ENCODE measurements at places on chromosomes 1 and 21.

GRCh38 chr21:25626757-25627156 is 12.3 kb upstream of the JAM2 start:
- DNase-seq = no peak

DNA sequence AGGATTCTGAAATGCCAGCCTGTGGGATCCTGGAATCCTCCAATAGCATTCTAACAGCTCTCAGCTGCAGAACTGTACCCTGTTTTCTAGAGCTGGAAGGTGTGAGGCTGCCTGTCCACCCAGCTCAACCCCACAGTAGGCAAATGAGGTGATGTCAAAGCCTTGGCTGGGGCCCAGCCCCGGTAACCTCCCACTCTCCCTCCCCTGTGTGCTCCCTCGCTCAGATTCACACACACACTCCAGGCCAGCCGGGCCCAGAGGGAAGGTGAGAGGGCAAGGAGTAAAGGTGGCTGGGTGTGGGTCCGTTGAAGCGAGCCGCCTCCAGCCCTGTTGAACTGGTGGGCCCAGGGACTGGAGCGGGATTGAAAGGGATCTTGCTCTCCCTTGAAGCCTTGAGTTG is at the start of gene BSND:
Gene BSND (plus strand): TSS at position 257 of the 400 bp plus-strand sequence. CDS start 254 bp downstream, outside the sequence.
- DNase-seq = no peak

- DNase-seq = no peak
These were observed 30.8 kb downstream of the FH start for GRCh38 chr1:241488739-241489138.

DNA sequence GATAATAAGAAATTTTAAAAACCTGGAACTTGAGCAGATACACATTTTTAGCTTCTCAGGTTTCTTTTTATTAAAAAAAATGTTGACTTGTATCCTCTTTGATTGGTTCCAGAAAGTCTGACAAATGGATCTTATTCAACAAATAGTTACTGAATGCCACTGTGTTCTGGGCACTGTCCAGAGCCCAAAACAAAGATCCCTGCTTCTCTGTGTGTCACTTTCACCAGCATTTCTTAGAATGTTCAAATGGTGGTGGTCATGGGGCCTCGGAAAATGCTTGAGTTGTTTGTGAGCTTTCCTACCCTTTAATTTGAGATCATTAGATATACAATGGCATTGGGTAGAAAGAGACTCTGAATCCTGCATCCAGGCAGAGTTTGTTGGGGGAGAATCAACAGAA is 19.9 kb downstream of the ACTN2 start:
- no peak for DNase-seq

GRCh38 chr1:217088011-217088410 is 364.8 kb upstream of the ESRRG start:
- no peak for DNase-seq

- no peak for DNase-seq
These were observed 108.0 kb downstream of the PGBD5 start for GRCh38 chr1:230317823-230318819.

DNA sequence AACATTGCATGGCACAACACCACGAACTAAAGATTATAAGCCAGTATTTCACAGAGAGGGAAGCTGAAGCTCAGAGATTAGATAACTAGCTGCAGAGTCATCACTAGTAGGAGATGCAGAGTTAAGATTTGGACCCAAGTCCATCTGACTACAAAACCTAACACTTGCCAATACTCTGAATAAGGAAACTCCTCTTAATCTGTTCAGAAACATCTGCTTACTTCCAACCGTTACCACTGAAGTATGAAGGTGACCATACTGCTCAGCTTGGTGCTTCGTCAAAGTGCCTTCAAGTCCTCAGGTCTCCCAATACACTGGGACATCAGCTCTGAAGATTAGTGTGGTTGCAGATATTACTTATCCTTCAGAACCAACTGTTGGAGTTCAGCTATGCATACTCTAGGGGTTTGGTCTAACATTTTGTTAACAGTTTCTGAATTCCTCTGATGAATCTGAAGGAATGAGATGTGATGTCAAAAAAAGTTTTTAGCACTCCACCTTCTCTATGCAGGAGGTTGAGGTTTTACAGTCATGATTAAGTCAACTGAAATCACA is 179.6 kb downstream of the TPR start:
- DNase-seq = no peak

DNA sequence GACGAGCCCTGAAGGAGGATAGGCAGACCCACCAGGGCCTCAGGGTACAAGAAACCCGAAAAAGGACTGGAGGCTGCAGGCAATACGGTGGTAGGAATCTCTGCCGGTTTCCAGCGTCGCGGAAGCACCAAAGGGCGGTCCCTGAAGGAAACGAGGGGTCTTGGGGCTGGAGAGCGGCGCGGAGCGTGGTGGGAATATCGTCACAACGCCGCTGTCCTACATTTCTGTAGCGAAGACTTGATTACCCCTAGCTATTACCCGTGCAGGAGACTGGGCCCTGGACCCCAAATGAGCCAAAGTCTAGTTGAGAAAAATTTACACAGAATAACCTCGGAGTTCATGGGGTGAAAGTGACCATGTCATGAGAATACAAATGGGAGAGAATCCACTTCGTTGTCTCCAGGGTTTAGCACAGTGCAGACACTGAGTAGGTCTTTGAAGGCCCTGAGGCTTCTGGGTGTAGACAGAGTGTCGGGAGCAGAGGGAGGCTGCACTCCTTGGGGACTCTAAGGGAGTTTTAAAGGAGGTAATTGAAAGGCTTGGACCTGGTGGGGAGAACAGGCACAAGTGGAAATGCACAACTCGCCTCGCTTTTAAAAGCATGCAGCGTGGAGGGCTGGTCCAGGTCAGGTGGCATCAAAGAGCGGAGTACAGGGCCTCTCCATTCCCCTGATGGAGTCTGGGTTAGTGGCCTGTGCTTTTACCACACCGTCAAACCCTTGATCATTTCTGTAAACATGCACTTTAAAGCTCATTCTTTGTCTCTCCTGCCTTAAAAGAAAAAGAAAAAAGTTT is 1.5 kb downstream of the ATP1A1 start:
- DNase-seq = peak; percentile 24

- DNase-seq = no peak
These were observed 53.5 kb downstream of the GLIS1 start for GRCh38 chr1:53685272-53686051.

- DNase-seq = no peak
These were observed 51.1 kb downstream of the KCNK1 start for GRCh38 chr1:233664804-233665574.

- no peak for DNase-seq
These were observed 89.1 kb upstream of the USP24 start for GRCh38 chr1:55304229-55304740.

DNA sequence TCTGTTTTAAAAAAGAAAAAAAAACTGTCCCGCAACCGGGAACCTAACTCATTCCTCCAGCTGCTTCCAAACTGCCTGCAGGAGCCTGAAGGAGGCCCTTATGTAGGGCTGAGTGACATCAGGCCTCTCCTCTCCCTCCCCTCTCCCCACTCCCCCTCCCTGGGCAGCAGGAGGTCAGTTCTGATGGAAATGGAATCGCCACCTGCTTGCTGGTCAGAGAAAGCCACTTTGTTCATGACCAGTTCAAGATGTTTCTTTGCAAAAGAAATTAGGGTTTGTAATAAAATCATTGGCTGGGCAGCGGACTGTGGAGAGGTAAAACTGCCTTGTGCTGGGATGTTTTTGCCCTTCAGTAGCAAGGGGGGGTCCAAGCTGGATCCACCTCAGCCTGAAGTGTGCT is at the start of gene MAP1LC3C:
Gene MAP1LC3C (minus strand): TSS at position 73 of the 400 bp plus-strand sequence. CDS start 90 bp downstream, outside the sequence.
- no peak for DNase-seq

DNA sequence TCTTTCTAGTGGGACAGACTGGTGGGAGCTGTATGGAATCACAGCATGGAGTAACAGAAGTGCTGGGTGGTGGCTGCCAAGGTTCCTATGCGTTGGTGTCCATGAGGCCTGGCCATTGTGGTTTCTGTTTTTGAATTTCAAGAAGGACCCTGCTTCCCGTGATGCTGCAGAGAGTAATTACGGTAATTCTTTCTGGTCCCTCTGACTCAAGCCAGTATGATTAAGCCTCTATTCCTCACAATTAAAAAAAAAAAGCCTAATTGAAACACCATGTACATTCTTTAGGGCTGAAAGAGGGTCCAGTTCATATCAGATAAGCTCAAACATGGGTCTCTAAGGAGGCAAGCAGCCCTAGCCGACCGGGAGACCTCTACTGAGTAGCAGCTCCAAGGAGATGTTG is 10.5 kb upstream of the C1orf21 start:
- DNase-seq = no peak

- DNase-seq = no peak
These were observed 87.1 kb upstream of the CACNA1E start for GRCh38 chr1:181396171-181396670.

GRCh38 chr1:205990226-205990625 is 13.0 kb downstream of the RAB7B start:
- no peak for DNase-seq

DNA sequence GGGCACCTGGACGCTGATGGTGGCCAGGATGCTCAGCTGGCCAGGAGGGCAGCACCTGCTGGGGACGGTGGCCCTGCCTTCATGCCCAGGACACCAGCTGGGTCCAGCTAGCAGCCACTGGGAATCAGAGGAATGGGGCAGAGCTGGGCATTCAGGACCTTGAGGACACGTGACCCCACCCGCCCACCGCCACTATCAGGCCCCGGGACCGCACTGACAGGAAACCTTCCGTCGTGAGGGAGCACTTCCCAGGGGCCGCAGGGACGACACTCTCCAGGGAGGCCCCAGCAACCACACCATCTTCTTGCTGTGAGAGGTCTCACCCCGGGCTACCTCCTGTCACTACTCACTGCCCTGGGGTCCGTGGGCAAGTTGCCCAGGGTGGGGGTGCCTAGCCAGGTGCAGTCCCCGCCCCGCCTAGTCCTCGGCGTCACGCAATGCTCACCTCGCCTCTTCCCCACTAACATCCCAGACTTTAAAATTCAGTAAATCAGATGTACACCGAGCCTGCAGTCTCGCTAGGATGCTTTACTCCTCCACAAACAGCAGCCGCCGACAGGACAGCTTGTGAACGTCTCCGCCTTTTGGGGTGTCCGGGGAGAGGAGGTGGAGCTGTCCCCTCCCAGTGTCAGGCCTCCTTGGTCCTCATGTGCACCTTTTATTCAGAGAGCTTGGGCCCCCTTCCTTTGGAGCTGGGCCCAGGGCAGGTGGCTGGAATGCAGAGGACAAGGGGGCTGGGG is 4.9 kb downstream of the VWA1 start:
- DNase-seq = no peak

- DNase-seq = no peak
These were observed 21.0 kb upstream of the MOB3C start for GRCh38 chr1:46637444-46638083.

- no peak for DNase-seq
These were observed 66.4 kb upstream of the TNFSF18 start for GRCh38 chr1:173117108-173117633.

DNA sequence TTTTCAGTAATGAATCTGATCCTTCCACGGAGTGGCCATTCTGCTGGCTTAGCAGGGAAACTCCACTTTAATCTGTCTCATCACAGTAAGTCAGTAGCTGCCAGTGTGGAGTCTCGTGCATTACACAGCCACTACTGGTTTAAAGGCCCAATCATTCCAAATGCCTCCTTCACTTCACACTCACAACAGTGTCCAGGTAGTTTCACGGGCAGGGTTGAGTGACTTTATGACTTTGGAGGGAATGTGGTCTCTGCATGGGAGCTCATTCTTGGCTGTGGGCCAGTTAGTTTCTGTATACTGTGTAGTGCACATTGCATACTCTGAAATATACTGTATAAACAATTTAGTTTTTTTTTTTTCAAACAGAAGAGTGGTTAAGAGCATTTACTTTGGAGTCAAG is 34.6 kb upstream of the C1orf87 start:
- DNase-seq = no peak

DNA sequence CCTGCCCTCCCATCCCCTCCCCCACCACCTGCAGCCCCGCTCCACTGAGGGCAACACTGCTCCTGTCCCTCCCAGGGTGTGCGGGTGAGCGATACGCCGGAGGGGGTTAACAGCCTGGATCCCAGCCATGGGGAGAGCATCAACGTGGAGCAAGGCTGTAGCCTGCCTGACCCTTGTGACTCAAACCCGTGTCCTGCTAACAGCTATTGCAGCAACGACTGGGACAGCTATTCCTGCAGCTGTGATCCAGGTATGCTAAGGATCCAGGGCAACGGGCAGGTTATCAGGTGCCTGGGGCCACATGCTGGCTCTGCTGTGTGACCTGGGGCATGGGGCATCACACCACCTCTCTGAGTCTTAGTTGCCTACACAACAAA is 15.0 kb downstream of the CELSR2 start:
- DNase-seq = no peak

- DNase-seq = peak; percentile 52
These were observed 73.7 kb upstream of the NRIP1 start for GRCh38 chr21:15138490-15138889.

DNA sequence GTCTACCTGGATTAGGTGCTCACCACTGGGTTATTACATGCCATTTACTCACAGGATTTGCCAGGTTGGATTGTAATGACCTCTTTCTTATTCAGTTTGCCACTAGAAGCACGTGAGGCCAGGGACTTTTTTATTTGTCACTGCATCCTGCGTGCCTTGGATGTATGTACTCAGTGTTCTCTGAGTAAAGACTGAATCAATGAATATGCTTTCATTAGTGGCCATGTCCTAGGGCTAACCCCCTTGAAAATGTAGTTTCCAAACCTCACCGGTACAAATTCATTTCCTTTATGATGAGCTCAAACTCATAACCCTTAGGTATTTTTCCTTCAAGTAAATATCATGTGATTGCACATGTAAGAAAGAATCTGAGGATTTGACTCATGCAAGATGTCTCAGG is 1.3 kb upstream of the ZP4 start:
- no peak for DNase-seq

DNA sequence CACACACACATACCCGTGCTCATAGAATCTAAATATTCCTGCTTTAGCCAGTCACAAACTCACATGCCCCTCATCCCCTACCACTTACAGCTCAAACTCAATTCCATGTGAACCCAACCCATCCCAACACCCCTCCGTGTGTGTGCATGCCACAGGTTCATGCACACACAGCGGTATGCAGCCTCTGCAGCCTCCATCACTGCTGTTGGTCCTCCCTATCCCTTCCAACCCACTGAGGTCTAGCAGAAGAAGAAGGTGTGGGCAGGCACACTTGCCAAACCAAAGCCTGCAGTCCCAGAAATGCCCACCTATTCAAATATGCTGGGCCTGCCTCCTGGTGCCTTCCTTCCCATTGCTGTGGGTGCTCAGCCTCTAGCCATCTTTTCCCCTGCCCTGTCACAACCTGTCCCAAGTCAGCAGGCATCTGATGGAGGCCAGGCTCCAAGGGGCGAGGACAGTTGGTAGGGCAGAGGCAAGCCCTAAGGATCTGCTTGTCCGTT is 26.2 kb downstream of the SLC2A1 start:
- no peak for DNase-seq

- DNase-seq = no peak
These were observed 87.4 kb downstream of the DHRS3 start for GRCh38 chr1:12530462-12531178.

- DNase-seq = no peak
These were observed 40.0 kb upstream of the DSCAM start for GRCh38 chr21:40886931-40887330.

DNA sequence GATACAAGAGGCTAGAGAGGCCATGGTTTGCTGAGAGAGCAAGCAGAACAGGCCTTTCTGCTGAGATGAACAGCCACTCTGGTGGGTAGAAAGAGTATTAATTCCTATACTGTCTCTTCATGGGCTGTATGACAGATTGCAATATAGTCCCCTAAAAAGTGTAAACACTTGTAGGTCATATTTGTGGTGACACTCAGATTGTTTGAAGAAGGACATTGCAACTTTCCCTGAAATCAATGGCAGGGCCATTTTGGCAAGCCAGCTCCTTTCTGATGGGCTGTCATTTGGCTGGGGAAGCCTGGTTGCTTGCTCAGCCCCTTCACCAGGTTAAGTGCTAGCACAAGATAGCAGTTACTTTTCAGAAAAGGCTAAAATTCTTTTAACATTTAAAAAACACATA is 27.5 kb downstream of the RAB4A start:
- no peak for DNase-seq
